WERI-Rb-1 (cell line): ENCODE measurements at places on chromosomes 5 and 9.
A peak's percentile ranks its signal among the peaks of the same experiment; 100 is the strongest.

- DNase-seq, result no peak
Observed at GRCh38 chr9:136760424-136760823, 2.4 kb upstream of the LCN8 start.

DNA sequence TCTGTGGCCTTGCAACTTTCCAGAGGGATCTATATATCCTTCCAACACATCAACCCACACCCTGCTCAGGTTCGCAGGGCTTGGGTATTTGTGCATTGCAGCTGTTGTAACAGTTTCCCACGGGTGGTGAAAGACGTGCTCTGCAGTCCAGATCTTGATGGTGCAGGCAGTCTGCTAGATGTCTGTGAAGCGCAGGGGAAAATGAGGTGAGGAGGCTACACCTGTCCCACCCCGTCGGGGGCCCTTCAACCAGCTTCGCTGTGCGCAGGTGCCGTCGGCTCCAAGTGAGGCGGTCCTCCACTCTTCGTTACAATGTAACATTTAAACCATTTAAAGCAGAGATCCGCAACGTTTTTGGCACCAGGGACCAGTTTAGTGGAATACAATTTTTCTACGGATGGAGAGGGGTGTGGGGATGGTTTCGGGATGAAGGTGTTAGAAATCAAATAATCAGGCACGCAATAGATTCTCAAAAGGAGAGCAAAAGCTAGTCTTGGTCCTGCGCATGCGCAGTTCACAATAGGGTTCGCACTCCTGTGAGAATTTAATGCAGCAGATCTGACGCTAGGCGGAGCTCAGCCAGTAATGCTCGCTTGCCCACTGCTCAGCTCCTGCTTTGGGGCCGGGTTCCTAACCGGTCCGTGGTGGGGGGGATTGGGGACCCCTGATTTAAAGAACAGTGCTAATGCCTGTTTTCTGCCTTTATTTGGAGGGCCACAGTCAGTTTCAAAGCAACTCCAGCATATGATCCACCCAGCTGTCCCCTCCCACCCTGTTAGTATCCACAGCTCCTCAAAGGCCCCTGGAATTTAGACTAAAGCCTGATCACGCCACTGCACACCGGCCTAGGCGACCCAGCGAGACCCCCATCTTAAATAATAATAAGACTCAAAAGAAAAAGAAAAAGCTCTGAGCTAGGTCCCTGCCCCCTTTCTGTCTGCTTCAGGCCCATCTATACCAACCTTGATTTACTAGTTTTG lies 97.1 kb upstream of the SELENOP start:
- peak; percentile 76 for DNase-seq

DNA sequence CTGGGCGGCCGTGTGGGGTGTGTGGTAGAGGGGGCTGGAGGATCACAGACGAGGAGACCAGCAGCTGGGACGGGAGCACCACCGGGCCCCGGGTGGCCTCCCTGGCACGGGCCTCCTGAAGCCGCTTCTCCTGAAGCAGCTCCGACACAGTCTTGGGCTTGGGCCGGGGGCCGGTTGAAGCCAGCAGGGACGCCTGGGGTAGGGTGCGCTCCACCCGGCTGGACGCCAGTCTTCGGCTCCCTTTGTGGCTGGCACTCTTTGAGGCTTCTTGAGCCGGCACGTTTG lies 5.5 kb upstream of the CARD9 start:
- DNase-seq, result no peak

DNA sequence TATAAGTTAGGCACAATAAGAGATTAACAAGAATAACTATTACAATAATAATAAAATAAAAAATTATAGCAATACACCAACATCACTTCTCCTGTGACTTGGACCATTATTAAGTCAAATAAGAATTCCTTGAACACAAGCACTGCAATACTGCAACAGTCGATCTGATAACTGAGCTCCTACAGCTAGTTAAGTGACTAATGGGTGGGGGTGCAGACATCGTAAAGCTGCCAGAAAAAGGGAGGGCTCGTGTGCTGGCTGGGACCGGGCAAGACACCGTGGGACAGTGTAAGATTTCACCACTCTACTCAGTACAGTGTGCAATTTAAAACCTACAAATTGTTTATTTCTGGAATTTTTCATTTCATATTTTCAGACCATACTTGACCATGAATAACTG lies 78.8 kb downstream of the SNX24 start:
- no peak for DNase-seq

DNA sequence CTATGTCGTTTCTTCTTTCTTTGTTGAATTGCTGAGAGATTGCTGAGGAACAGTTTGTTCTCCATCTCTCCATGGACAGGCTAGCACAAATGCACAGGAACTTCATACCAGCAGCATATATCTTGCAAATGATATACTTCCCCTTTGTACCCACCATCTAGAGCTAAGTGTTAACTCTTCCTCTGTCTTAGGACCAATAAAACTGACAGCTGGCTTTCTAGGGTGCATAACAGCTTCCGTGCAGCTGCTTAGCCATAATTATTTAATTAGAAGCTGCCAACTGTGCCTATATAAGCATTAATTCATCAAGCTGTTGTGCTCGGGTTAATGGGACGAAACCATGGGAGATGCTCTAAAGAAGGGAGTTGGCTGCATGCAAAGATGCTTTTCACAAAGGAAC lies 38.7 kb downstream of the KCTD16 start:
- no peak for DNase-seq

- DNase-seq, result peak; percentile 23
Observed at GRCh38 chr5:66742083-66742895, 146.1 kb downstream of the MAST4 start.

DNA sequence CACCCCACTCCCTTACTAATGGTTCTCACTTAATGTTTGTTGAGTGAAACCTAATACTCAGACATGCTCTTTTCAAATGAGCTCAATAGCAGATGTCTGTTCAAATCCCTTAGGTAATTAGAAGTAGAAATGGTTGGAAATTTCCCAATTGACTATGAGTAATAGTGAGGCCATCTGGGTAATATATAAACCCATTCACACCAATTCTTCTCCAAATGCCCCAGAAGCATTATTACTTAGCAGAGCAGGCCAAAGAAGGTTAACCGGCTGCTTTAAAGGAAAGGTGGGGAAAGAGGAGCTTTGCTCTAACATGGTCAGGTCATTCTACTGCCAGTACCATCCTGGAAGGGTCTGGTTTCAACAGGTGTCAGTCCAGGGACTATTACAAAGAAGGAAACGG lies 119.5 kb upstream of the MTAP start:
- DNase-seq, result no peak

DNA sequence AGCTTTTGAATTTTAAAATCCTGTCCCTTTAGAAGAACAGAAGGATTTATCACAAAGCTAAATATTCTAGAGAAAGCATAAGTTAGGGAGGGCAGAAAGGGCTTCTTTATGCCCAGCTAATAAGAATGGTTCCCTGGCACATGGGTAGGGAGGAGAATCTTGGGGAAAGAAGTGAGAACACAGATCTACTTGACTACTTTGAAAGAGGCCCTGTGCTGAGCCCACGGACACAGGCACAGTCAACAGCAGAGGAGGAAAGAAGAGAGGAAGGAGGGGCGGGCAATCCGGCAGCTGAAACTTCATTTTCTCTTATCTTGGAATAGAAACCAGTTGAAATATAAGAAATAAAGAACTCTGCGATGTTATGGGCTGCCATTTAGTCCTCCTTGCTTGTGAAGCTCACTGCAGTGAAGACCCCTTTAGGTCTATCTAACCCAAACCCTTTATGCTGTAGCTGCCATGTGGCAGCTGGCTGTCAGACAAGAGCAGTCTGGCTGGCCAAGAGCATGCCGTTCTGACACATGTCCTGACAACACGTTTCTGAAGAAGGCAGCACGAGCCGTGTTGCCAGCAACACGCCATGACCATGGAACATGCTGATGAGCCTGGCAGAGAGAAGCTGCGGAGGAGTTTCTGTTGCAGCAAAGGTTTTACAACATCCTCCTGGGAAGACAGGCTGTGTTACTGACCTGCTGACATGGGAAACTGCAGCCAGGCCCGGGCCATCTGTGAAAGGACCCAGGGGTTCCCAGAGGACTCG lies 34.2 kb downstream of the ABLIM3 start:
- DNase-seq, result no peak

DNA sequence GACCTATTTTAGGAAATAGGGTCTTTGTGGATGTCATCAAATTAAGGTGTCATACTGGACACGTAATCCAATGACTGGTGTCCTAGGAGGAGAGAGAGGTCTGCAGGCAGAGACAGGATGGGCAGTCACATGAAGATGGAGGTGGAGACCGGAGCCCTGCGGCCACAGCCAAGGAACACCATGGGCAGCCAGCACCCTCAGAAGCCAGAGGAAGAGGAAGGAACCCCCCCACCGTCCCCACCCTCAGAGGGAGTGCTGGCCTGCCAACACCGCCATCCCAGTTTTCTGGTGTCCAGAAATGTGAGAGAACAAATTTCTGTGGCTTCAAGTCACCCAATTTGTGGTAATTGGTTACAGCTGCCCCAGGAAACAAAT lies 88.3 kb downstream of the NSUN2 start:
- DNase-seq, result no peak

DNA sequence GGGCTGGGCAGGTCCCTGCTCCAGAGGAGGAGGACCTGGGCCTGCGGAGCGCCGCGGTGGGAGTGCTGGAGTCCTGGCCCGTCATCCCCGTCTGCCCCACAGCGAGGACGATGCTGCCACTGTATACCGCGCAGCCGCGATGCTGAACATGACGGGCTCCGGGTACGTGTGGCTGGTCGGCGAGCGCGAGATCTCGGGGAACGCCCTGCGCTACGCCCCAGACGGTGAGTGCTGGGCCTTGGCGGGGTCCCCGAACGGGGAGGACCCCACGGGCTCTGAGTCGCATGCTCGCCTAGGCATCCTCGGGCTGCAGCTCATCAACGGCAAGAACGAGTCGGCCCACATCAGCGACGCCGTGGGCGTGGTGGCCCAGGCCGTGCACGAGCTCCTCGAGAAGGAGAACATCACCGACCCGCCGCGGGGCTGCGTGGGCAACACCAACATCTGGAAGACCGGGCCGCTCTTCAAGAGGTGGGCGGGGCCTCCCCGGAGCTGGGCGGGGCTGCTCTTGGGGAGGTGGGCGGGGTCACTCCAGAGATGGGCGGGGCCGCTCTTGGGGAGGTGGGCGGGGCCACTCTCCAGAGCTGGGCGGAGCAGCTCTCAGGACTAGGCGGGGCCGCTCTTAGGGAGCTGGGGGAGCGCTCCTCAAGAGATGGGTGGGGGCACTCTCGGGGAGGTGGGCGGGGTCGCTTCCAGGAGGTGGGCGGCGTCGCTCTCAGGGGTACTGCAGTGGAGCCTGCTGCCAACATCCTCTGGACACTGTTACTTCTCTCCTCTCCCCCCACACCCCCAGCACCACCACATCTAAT lies 13.1 kb downstream of the LRRC26 start:
- no peak for DNase-seq

GRCh38 chr5:180198208-180198607 lies 10.8 kb downstream of the RASGEF1C start:
- DNase-seq, result no peak
